Activated T-helper 1 cell treated with anti-CD3 and anti-CD28 coated beads, Interleukin-12 subunit alpha, Interleukin-12 subunit beta, Interleukin-2, Interleukin-4 antibody, amounts not matched to agents 30 ng/mL and 10 ng/mL and 1 ng/mL, durations not matched to agents 14 hours and 24 hours and 36 hours (primary cell): ENCODE measurements at places on chromosomes 4 and X. TPM values are rescaled to one million over a fixed set of nuclear protein-coding genes. Genes with fewer than 3 reads are reported as not detected.
A peak's percentile ranks its signal among the peaks of the same experiment; 100 is the strongest.

- no peak for DNase-seq
- H3K36me3 ChIP-seq = no peaks in the 10 kb centered on the region
- H3K27me3 ChIP-seq = peaks cover 8% of the 10 kb centered on the region
Measured at GRCh38 chr4:114052227-114052626, 72.8 kb upstream of the ARSJ start.

Gene HTN3
- total RNA-seq = not detected in 2 replicates

DNA sequence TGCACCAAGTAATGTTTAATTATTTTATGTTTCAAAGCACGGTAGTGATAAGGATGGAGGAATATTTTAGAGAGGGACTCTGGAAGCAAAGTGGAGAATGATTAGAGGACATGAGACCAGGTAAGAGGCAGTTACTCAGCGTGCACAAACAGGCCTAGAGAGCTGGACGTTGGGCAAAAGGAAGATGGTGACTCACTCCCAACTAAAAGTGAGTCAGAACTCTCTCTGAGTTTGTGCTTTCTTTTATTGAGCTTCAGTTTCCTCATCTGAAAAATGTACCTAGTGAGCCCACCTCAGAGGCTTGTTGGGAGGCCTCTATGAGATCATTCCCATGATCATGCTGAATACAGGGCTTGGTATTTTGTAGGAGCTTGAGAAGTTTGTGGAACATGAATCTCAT lies 1.6 kb upstream of the ZC4H2 start:
- no peak overlapping the region for H3K27ac ChIP-seq
- H3K27me3 ChIP-seq = peaks cover 5% of the 10 kb centered on the region
- DNase-seq = no peak
- H3K4me1 ChIP-seq = peaks cover 19% of the 10 kb centered on the region
- H3K36me3 ChIP-seq = peaks cover 2% of the 10 kb centered on the region

DNA sequence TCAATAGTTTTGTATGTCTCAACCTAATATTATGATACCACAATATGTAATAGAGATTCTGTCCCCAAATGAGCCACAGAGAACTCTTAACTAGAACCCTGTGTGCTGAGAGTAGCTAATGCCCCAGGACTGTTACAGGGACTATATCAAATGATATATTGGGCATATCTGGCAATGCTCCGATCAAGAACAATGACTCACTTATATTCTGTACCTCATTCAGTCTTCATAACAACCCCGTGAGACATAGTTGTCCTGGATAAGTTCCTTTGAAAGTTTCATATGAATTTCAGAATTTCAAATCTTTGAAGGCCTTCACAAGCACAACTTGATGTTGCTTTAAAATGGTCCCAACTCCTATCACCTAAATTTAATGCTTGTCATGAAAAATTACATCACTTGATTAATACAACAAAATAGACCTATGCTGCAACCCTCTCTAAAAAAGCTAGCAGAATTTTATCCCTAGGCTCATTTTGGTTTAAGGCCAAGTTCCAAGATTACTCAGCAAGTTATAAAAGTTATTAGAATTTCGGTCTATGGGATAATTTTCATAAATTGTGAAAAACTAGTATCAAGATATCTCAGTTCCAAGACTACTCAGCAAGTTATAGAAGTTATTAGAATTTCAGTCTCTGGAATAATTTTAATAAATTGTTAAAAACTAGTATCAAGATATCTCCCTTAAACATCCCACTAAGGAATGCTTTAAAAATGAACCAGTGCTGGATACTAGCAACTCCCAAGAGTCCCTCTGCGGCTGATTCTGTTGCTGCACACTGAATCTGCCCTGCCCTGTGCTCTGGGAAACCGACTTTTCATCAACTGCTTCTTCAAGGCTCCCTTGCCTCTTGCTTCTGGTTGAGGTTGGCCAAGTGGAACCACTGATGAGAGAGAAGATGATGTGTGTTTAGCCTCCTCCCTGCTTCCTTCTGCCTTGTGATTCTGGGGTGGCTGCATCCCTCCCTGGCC lies 6.0 kb upstream of the ANXA3 start:
- peaks cover 19% of the 10 kb centered on the region for H3K27me3 ChIP-seq
- no peaks in the 10 kb centered on the region for H3K36me3 ChIP-seq
- H3K4me1 ChIP-seq = no peaks in the 10 kb centered on the region
- DNase-seq = no peak

- no peaks in the 10 kb centered on the region for H3K27me3 ChIP-seq
- peak; percentile 71 for DNase-seq
Measured at GRCh38 chr4:1748465-1748995, 27.2 kb downstream of the TACC3 start.

DNA sequence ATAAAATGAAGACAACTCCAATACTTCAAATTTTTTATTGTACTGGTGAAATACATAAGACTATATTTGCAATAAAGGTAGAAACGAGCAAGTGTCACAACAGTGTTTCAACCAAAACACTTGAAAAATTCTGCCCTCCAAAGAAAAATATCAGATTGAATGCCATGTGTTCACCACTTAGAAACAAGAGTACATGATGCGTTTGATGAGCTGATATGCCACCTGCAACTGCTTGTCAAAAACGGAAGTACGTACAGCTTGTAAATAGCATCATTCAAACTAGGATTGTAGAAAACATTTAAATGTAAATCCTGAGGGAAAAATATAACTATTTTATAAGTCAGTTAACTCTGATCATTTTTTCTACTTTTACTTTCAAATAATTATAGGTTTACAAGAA lies 276.1 kb downstream of the ANTXR2 start:
- no peak overlapping the region for H3K4me3 ChIP-seq
- H3K27ac ChIP-seq = no peak overlapping the region
- H3K27me3 ChIP-seq = no peaks in the 10 kb centered on the region
- H3K4me1 ChIP-seq = no peaks in the 10 kb centered on the region
- no peak for DNase-seq
- no peaks in the 10 kb centered on the region for H3K36me3 ChIP-seq

Gene NPY2R
- not detected in 2 replicates for total RNA-seq

GRCh38 chr4:40987151-40987550 lies 227.2 kb downstream of the APBB2 start:
- H3K27ac ChIP-seq = no peak overlapping the region
- DNase-seq = no peak
- H3K36me3 ChIP-seq = no peaks in the 10 kb centered on the region
- no peaks in the 10 kb centered on the region for H3K4me1 ChIP-seq
- H3K4me3 ChIP-seq = no peak overlapping the region
